ENCODE measurements at places on chromosomes 16 and 17.

GRCh38 chr17:82006468-82007227 is 16.0 kb downstream of the CENPX start:
- H3K4me1 ChIP-seq = no peaks in the 10 kb centered on the region
- no peaks in the 10 kb centered on the region for H3K27me3 ChIP-seq
- DNase-seq = no peak
- no peak overlapping the region for H3K27ac ChIP-seq

DNA sequence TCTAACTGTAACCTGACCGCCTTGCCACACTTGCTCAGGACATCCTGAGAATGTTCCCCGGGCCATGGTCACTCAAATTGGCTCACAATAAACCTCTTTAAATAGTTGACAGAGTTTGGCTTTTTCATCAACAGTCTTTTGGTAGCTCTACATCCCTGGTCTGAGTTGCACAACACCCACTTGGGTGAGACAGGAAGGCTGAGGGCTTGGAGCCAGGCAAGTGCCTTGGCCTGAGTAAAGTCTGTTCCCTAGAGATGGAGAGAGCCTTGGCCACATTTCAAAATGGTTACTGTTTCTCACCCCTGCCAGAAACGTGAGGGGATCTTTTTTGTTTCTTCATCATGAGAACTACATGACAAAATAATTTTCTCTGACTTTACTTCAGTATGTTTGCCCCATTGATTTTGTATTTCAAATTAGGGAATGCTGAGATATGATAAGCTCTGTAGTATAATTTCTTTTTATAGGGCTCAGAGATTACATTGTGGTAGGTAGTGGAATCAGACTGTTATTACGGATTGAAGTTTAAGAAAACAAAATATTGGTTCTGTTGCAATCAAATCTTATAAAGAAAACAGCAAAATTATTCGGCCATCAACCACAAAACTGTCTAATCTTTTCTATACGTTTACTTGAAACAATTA is 53.9 kb upstream of the NETO2 start:
- no peak overlapping the region for H3K27ac ChIP-seq
- no peak overlapping the region for H3K4me3 ChIP-seq
- H3K4me1 ChIP-seq = no peaks in the 10 kb centered on the region
- no peak for DNase-seq

DNA sequence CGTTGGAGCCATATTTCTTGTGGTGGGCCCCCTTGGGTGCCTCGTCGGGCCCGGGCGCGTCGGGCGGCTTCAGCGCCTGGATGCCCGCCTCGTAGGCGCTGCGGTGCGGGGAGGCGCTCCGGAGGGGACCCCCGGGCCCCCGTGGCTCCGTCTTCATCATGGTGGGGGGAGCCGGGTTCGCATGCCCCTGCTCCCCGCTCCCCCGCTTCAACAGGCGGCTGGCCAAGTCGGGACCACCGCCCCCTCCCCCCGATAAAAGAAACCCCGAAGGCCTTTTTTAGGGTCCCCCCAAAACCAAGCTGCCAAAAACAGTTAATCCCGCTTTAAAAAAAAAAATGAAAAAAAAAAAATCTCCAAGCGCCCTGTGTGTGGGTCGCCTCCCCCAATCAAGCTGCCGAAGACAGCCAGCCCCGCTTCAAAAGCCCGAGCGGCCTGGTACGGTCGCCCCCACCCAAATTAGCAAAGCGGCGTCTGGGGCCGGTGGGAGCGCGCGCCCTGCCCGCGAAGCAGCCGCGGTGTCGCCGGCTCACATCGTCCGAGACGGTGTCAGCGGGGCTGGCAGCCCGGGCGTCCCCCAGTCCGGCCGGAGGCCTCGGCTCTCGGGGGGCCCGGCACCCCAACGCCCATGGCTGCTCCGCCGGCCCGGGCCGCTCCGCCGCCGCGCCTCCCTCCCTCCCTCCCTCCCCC is at the start of gene PPP1R9B:
Gene PPP1R9B (minus strand): TSS at position 324 of the 687 bp plus-strand sequence. CDS start 164 bp downstream, at position 160.
- H3K36me3 ChIP-seq = peaks cover 2% of the 10 kb centered on the region
- no peak for DNase-seq
- H3K27ac ChIP-seq = no peak within 1 kb of the TSS

GRCh38 chr17:42341568-42341967 is 46.7 kb downstream of the STAT3 start:
- DNase-seq = no peak
- no peaks in the 10 kb centered on the region for H3K4me1 ChIP-seq
- H3K4me3 ChIP-seq = no peak overlapping the region
- peaks cover 82% of the 10 kb centered on the region for H3K36me3 ChIP-seq
